NCI-H2081 (cell line): ENCODE measurements at places on chromosomes 7 and 10.

DNA sequence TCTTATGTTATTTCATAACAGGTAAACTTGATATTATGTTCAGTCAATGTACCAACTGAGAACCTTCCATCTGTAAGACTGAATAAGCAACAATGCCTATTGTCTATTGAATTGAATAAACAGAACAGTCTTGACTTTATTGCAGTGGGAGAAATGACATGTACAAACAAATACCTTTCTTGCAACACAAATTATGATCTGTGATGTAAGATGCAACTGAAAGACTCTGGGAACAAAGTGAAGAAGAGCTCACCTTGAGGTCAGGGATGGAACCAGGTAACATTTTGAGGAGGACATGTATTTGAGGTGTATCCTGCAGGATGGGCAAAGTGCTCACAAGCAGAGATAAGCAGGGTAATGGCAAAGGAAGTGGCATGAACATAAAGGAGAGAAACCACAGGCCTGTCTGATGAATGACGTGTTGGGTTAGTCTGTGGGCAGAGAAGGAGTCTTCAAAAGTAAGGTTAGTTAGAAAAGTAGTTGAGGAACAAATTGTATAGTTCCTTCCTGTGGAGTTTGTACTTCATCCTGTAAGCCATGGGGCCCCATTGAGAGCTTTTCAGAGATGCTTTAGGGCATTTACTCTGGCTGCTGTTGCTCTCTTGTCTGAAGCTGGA lies 9.5 kb downstream of the PNLIPRP3 start:
- no peak for DNase-seq

DNA sequence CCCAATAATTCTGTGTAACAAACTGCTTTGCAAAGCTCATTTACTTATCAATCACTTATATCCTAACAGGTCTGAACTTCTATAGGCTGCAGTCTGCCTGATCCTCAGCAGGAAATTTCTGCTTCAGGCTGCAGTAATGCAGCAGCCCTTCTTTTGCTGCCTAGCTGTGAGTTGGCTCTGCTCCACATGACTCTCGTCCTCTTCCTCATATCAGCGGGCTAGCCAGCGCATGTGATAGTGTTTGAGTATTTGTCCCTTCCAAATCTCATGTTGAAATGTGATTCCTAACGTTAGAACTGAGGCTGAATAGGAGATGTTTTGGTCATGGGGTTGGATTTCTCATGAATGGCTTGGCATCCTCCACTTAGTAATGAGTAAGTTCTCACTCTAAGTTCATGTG lies 387.8 kb downstream of the SEMA3D start:
- DNase-seq, result no peak

DNA sequence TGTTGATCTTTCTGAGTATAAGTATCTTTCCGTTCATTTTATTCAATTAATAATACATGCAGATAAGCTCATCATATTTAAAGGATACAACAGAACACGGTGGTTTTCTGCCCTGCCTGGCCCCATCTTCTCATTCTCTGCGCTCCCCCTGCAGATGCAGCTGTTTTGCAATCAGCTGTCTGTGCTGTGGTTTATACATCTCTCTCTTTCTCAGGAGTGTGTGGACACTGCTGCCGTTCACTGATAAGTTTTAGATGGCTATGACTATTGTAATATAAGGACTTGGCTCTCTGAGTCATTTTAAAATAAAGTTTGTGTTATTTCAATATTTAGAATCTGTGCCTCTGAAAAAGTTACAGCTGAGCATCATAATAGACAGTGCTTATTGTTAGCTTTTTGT lies 54.5 kb downstream of the CUL1 start:
- no peak for DNase-seq

GRCh38 chr10:82267465-82267864 lies 392.5 kb downstream of the NRG3 start:
- no peak for DNase-seq

DNA sequence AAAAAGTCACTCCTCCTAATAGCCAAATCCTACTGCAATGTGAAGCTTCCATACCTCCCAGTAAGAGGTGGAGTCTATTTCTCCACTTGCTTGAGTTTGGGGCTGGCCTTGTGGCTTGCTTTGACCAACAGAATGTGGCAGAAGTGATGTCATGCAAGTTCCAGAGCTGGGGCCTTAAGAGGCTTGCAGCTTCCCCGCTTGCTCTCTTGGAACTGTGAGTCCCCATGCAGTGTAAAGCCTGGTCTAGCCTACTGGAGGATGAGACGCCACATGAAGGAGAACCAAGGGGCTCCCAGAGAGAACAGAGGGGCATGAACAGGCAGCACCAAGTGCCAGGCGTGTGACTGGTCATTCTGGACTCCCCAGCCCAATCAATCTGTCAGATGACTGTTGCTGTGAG lies 58.6 kb upstream of the OPALIN start:
- no peak for DNase-seq

DNA sequence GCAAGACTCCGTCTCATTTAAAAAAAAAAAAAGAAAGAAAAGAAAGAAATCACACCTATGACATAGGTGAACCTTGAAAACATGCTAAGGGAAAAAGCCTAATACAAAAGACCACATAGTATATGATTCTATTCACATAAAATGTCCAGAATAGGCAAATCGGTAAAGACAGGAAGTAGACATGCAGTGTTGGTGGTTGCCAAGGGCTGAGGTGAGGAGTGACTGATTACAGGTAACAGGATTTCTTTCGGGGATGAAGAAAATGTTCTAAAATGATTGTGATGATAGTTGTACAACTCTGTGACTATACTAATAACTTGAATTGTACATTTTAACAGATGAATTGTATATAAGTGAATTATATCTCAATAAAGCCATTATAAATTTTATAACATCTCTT lies 3.3 kb downstream of the XPNPEP1 start:
- no peak for DNase-seq

DNA sequence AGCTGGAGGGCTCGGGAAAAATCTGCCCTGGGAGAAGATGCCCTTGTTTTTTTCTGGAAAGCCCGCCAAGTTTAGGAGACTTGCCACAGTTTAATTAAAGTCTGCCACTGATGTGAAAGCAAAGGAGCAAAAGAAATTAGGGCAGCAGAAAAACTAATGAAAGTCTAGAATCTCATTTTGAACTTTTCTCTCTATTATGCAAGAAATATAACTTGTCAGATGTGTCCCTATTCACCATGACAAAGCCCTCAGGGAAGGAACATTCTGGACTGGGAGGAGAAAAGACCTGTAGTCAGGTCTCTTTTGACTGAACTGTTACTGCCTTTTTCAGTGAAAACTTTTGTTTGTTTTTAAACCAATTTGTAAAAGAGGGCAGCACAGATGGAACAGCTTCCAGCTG lies 715.5 kb downstream of the SORCS3 start:
- DNase-seq, result no peak

- no peak for DNase-seq
Observed at GRCh38 chr10:45354261-45354660, 19.8 kb upstream of the ALOX5 start.

- no peak for DNase-seq
Observed at GRCh38 chr10:114400091-114400490, 4.2 kb downstream of the AFAP1L2 start.

DNA sequence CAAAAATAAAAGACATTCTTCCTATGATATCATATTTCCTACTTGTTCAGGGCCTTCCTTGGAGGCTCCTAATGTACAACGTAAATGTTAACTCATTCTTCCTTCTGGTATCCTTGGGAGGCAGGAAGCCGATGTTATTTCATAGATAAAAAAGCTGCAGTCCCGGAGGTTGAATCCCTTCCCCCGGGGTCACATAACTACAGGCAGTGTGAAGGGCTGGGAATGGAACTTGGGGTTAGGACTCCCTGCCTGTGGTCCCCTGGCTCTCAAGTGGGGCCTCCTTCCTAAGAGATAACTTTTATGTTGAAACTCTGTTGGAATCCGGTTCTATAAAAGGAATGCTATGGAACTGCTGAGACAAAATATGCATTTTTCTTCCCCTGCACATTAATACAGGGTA lies 14.9 kb upstream of the CCDC3 start:
- no peak for DNase-seq

DNA sequence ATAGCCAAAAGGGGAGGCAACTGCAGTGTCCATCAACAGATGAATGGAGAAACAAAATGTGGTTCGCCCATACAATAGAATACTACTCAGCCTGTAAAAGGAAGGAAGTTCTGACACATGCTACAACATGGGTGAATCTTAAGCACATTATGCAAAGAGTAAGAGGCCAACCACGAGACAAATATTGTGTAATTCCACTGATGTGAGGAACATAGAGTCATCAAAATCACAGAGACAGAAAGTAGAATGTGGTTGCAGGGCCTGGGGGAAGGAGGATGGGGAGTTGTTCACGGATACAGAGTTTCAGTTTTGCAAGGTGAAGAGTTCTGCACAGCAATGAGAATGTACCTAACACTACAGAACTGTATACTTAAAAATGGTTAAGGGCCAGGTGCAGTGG lies 13.7 kb upstream of the C10orf71 start:
- DNase-seq, result no peak

DNA sequence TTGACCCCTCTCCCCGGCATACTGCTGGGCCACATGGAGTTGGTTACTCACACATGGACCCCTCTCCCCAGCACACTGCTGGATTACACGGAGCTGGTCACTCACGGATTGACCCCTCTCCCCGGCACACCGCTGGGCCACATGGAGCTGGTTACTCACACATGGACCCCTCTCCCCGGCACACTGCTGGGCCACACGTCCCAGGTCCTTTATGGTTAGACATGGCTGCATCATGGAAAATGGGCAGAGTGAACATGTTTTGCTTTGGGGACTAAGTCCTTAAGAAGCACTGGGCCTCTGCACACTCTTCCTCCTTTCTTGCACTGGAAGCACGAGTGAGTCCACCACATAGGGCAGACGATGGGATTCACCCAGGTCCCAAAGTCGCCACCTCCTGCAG lies 102.1 kb upstream of the SHH start:
- no peak for DNase-seq

GRCh38 chr7:150740053-150740452 lies 2.8 kb downstream of the GIMAP5 start:
- DNase-seq, result no peak

- no peak for DNase-seq
Observed at GRCh38 chr7:19109000-19109946, 8.2 kb downstream of the TWIST1 start.

- DNase-seq, result no peak
Observed at GRCh38 chr10:111126077-111126476, 49.2 kb downstream of the ADRA2A start.

- no peak for DNase-seq
Observed at GRCh38 chr7:157990226-157990880, 597.3 kb downstream of the PTPRN2 start.

- DNase-seq, result no peak
Observed at GRCh38 chr7:94060752-94061151, 56.6 kb upstream of the BET1 start.

DNA sequence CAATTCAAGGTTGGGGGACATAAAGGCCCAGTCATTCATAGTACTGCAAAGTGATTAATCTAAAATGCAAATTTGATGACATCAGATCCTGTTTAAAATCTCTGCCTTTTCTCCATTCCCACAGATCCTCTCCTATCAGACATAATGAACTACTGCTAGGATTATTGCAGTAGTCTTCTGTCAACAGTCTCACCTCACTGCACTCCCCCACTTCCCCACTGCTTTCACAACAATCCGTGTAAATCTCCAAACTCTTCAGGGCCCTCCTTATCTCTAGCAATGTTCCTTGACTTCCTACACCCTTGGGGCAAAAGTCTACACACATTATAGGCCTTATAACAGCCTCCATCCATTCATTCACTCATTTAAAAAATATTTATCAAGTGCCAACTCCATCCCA lies 112.4 kb downstream of the KBTBD2 start:
- no peak for DNase-seq

- DNase-seq, result no peak
Observed at GRCh38 chr7:123372368-123372767, 162.0 kb downstream of the IQUB start.

DNA sequence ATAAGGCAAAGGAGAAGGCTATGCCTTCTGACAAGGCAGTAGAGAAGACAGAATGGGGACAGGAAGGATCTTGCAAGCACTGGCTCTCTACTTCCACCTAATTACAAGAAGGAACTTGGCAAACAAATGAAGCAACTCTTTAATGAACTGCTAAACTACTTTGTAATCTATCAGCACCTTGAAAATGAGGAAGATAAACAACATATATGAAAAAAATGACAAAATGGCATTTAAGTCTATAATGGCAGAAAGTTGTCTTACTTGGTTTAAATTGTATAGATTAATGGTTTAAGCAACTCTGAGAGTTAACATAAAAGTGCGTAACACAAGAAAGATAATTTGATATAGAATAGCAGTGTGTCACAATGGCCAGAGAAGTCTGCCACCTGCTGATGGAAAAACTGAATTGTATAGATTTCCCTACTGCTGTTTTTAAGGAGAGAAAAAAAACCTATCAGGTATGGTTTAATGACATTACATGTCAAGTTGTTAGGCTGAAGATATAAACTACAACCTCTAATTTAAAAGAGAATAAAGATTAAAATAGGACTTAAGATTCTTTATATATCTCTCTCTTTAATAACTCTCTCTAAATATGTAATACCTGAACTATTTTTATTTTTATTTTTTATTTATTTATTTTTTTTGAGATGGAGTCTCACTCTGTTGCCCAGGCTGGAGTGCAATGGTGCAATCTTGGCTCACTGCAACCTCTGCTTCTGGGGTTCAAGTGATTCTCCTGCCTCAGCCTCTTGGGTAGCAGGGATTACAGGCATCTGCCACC lies 11.8 kb downstream of the NT5C3A start:
- DNase-seq, result peak; percentile 35

DNA sequence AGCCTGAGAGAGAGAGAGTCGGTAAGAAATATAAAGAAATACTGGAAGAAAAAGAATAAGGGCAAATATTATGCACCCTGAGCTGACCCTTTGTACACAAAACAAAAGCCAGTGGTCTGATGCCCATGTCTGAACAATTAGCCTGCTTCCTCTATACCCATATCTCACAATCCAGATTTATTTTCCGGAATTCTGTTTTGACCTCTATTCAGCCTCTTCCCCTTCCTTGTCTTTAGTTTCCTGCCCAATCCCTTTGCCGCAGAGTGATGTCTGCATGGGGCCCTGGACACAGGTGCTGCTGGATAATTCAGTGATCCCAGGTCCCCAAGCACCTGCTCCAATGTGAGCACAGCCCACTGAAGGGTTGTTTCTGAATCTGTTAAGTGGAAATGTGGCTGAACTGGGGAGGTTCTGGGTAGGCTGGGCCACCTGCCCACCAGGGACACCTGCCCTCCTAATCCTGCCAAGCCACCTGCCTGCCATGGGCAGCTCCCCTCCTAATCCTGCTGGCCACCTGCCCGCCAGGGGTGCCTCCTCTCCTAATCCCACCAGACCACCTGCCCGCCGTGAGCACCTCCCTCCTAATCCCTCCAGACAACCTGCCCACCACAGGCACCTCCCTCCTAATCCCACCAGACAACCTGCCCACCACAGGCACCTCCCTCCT lies 23.0 kb downstream of the ADGRA1 start:
- DNase-seq, result no peak

DNA sequence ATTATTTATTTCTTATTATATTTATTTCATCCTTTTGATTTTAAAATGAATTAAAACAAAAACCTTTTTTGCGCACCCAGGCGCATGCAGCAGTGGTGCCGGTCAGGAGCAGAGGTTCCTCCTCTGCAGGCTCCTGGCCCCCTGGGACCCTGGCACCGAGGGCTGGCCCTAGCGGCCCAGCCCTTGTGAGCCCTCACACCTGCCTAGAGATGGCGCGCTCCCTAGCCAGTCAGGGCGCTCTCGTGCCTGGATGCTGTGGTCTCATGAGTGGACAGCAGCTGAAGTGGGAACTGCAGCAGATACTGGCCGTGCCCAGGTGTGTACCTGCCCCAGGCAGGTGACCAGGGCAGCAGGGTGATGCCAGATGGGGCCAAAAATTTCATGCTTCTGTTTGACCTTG lies 13.8 kb downstream of the RET start:
- no peak for DNase-seq
